ENCODE measurements at places on chromosomes 6 and 20. TPM values are rescaled to one million over a fixed set of nuclear protein-coding genes. Genes with fewer than 3 reads are reported as not detected.

The FOXA2 gene
- polyA plus RNA-seq = 131 TPM

The RBM24 gene
- polyA plus RNA-seq = 16.6 TPM

The SMOC2 gene
- 143 TPM for polyA plus RNA-seq

The RNF144B gene
- polyA plus RNA-seq = 2.8 TPM

DNA sequence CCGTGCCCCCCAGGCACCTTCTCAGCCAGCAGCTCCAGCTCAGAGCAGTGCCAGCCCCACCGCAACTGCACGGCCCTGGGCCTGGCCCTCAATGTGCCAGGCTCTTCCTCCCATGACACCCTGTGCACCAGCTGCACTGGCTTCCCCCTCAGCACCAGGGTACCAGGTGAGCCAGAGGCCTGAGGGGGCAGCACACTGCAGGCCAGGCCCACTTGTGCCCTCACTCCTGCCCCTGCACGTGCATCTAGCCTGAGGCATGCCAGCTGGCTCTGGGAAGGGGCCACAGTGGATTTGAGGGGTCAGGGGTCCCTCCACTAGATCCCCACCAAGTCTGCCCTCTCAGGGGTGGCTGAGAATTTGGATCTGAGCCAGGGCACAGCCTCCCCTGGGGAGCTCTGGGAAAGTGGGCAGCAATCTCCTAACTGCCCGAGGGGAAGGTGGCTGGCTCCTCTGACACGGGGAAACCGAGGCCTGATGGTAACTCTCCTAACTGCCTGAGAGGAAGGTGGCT lies 960 bp downstream of the TNFRSF6B start:
- DNase-seq = no peak

- DNase-seq = no peak
Measured at GRCh38 chr20:13251106-13251903, 30.2 kb downstream of the ISM1 start.

- peak; percentile 25 for DNase-seq
Measured at GRCh38 chr6:164130151-164130550, 715.6 kb downstream of the QKI start.

GRCh38 chr6:36364669-36365479 lies 22.6 kb downstream of the ETV7 start:
- no peak for DNase-seq

DNA sequence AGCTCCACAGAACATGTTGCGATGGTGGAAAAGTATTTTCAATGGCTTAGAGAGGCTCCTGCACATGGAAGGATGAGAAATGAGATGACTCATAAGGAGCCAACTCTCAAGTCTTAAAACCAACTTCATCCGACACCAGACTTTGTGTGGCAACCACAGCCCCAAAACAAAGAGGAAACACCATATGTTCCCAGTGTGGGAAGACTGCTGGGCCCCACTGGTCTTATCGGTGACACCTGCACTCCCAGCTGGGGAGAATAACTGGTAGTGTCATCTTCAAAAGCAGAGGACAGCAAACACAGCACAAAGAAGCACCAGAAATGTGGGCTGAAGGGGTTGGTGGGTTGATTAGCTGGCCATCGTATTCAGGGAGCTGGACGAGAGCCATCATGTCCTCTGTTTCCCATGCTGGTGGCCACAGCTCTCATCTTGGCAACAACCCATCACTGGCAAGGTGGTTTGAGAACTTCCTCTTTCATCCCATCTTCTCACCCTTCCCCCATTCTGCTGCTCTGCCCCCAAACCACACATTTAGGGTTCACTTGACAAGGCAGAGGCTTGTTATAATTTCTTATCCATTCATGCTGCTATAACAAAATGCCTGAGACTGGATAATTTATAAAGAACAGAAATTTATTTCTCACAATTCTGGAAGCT lies 46.0 kb upstream of the TASP1 start:
- no peak for DNase-seq

Data from brain (organoid and tissue), 16 donors.